ENCODE measurements at places on chromosomes 12 and 14. TPM values are rescaled to one million over a fixed set of nuclear protein-coding genes. Genes with fewer than 3 reads are reported as not detected.

SCFD1 gene
- 56.5 TPM for total RNA-seq

- no peaks in the 10 kb centered on the region for H3K4me1 ChIP-seq
- no peak overlapping the region for H3K27ac ChIP-seq
- H3K36me3 ChIP-seq, result no peaks in the 10 kb centered on the region
- no peak overlapping the region for H3K4me3 ChIP-seq
- DNase-seq, result no peak
These were observed 67.1 kb upstream of the TMTC2 start for GRCh38 chr12:82619644-82620043.

KLRF2 gene
- not detected for total RNA-seq

ATXN7L3B gene
- 17.0 TPM for total RNA-seq

GARIN6 gene
- not detected for total RNA-seq

DNA sequence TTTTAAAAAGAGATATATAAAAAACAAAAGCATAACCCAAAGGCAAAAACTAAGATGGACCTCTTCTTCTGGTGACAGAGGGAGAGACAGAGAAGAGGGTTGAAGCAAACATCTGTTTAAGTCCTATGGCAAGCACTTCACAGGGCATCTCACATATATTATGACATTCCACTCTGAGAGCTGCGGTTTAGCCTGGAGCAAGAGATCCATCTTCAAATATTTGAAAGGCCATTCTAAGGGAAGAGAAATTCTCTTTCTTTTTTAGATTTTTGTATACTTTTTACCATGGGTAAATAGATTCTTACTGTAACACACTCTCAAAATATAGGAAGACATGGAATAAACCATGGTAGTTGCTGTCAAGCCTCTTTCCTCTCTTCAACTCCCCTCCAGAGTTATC is 204.1 kb downstream of the GXYLT1 start:
- H3K4me1 ChIP-seq, result no peaks in the 10 kb centered on the region
- peaks cover 15% of the 10 kb centered on the region for H3K27me3 ChIP-seq
- no peak overlapping the region for H3K27ac ChIP-seq
- H3K36me3 ChIP-seq, result no peaks in the 10 kb centered on the region
- no peak overlapping the region for H3K4me3 ChIP-seq

- H3K4me1 ChIP-seq, result no peaks in the 10 kb centered on the region
- no peak overlapping the region for H3K4me3 ChIP-seq
- H3K27ac ChIP-seq, result no peak overlapping the region
- peaks cover 19% of the 10 kb centered on the region for H3K27me3 ChIP-seq
- no peak for DNase-seq
These were observed 129.1 kb upstream of the TMCC3 start for GRCh38 chr12:94779485-94779884.

GRCh38 chr12:132543298-132544079 is 53.5 kb downstream of the FBRSL1 start:
- no peak for DNase-seq
- H3K36me3 ChIP-seq, result no peaks in the 10 kb centered on the region
- H3K27me3 ChIP-seq, result no peaks in the 10 kb centered on the region
- no peaks in the 10 kb centered on the region for H3K4me1 ChIP-seq
- H3K27ac ChIP-seq, result no peak overlapping the region
- no peak overlapping the region for H3K4me3 ChIP-seq

DCN gene
- total RNA-seq, result not detected

GRCh38 chr12:120996133-120996746 is 17.9 kb downstream of the HNF1A start:
- no peaks in the 10 kb centered on the region for H3K36me3 ChIP-seq
- DNase-seq, result no peak
- no peak overlapping the region for H3K27ac ChIP-seq
- peaks cover 2% of the 10 kb centered on the region for H3K27me3 ChIP-seq
- no peaks in the 10 kb centered on the region for H3K4me1 ChIP-seq

PIWIL1 gene
- total RNA-seq, result not detected

DNA sequence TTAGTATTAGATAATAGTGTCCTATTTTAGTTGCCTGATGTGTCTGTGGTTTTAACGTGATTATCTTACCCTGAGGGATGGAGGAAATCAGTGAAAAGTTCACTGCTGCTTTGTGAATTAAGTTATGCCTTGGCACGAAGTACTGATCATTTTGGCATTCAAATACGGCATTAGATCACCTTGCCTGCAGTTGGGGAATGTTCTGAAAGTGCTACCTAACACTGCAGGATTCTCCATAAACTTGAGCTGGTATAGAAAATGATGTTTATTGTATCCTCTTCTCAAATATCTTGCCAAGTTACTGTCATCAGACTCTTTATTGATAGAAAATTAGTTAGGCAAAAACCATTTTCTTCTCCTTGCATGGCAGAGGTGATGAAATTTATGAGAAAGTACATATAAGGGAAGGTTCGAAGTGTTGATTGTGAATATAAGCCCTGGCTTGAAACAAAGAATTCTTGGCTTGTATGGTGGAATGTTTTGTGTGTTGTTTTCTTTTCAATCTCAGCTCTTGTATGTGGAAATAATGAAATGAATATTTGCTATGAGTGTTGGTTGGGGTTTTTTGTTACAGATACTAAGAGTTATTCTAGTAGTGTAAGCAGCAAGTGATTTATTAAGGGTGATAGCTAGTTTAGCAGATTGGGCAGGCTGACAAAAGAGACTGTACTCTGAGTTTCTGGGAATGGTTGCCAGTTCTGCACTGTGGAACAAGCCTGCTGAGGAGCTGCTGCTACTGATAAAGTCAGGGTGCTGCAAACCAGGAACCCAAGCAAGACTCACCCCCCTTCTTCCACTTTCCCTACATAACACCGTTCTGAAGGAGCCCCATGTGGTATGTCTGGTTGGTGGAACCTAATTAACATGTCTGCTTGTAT is 448.3 kb downstream of the PCNX1 start:
- DNase-seq, result no peak
- no peak overlapping the region for H3K4me3 ChIP-seq
- no peak overlapping the region for H3K27ac ChIP-seq
- peaks cover 43% of the 10 kb centered on the region for H3K4me1 ChIP-seq
- no peaks in the 10 kb centered on the region for H3K27me3 ChIP-seq

KRT2 gene
- not detected for total RNA-seq

DNA sequence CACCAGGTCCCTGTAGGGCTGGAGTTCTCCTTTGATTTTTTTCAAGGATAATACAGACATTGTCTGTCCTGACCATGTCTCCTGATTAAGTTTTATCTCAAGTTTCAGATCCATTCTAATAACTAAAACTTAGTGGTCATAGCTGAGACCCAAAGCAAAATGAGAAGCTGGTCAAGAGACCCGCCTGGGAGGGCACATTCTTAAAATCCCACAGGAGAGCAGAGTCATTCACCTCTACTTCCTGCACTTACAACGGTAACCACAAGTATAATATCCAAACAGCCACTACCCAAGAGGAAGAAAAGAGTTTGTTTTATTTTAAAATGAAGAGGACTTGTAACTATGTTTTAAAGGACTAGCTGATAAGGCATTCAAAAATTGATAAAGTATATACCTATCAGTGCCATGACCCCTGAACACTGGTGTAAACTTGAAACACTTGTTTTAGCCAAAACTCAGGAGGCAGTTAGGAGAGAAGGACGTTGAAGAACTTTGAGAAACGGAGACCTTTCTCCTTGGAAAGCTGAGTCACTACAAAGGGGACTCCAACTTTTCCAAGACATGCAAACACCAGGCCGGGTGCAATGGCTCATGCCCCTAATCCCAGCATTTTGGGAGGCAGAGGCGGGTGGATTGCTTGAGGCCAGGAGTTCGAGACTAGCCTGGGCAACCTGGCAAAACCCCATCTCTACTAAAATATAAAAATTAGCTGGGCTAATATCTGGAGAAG is 478.2 kb downstream of the GLT1D1 start:
- no peak overlapping the region for H3K27ac ChIP-seq
- no peak overlapping the region for H3K4me3 ChIP-seq
- no peaks in the 10 kb centered on the region for H3K27me3 ChIP-seq

- no peaks in the 10 kb centered on the region for H3K27me3 ChIP-seq
- H3K27ac ChIP-seq, result no peak overlapping the region
- DNase-seq, result no peak
- H3K4me3 ChIP-seq, result no peak overlapping the region
- no peaks in the 10 kb centered on the region for H3K4me1 ChIP-seq
- H3K36me3 ChIP-seq, result no peaks in the 10 kb centered on the region
These were observed 306.6 kb downstream of the DAD1 start for GRCh38 chr14:22282417-22282816.

DNA sequence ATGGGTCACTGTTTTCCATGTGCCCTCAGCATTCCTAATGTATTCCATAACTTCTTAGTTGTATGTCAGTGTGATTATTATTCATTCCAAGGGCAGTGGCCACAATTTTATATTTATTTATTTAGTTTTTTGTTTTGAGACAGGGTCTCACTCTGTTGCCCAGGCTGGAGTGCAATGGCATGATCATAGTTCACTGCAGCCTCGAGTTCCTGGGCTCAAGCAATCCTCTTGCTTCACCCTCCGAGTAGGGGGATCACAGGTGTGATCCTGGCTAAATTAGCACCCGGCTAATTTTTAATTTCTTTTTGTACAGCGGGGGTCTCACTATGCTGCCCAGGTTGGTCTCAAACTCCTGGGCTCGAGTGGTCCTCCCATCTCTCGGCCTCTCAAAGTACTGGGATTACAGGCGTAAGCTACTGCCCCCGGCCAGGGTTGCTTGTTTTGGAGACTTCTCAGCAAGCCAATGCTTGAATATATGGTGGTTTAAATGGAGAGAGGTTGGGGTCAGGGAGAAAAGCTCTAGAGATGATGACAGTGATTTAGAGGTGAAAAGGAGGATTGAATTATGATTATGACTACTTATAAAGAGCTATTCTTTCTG is 7.6 kb downstream of the GPRC5A start:
- H3K27ac ChIP-seq, result peak overlapping the region; percentile 46
- H3K4me3 ChIP-seq, result no peak overlapping the region
- DNase-seq, result no peak
- no peaks in the 10 kb centered on the region for H3K36me3 ChIP-seq
- peaks cover 15% of the 10 kb centered on the region for H3K27me3 ChIP-seq
- H3K4me1 ChIP-seq, result peaks cover 19% of the 10 kb centered on the region

GRCh38 chr14:98138666-98139065 is 1133.3 kb downstream of the BCL11B start:
- DNase-seq, result peak; percentile 73
- peaks cover 76% of the 10 kb centered on the region for H3K4me1 ChIP-seq
- H3K36me3 ChIP-seq, result no peaks in the 10 kb centered on the region
- H3K27ac ChIP-seq, result peak overlapping the region; percentile 80

AKAP6 gene
- 1.8 TPM for total RNA-seq

AQP6 gene
- not detected for total RNA-seq

DNA sequence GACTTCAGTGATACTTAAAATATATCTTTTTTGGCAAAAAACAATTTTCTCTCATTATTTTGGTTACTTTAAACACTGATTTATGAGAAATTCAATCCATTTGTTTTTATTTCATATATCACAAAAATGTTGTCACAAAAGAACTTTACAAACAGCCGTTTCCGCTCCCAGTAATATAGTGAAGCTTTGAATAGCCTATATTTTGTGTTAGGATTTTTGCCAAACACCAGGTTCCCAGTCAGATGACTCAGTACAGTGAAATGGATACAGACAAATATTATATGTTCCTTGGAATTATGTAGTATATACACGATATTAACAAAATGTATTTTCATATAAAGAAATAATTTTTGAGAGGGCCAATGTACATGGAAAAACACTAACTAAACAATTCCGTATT is 411.1 kb downstream of the CCER1 start:
- H3K27me3 ChIP-seq, result no peaks in the 10 kb centered on the region
- no peaks in the 10 kb centered on the region for H3K36me3 ChIP-seq
- H3K4me3 ChIP-seq, result no peak overlapping the region
- no peaks in the 10 kb centered on the region for H3K4me1 ChIP-seq
- no peak overlapping the region for H3K27ac ChIP-seq

TMTC1 gene
- 0.17 TPM for total RNA-seq

KCNJ8 gene
- total RNA-seq, result not detected

AKAP3 gene
- total RNA-seq, result 2.9 TPM

DNA sequence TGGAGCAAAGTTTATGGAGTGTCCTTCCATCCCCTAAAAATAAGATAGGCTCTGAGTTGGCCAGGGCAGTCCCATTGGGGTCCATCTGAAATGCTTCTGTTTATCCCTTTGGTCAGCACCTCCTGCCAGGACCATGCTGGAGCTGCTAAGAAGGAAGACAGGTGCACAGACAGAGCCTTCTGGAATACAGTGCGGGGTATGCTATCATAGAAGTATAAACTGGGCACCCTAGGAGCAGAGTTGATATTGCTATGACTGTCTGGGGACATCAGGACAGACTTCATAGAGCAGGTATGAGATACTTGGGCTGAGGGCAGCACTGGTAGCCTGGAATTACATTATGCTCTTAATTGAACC is 170.4 kb upstream of the HIF1A start:
- H3K4me3 ChIP-seq, result no peak overlapping the region
- H3K4me1 ChIP-seq, result peaks cover 88% of the 10 kb centered on the region
- peak overlapping the region; percentile 91 for H3K27ac ChIP-seq
- no peak for DNase-seq
- H3K27me3 ChIP-seq, result no peaks in the 10 kb centered on the region

- peak overlapping the region; percentile 55 for H3K27ac ChIP-seq
- H3K27me3 ChIP-seq, result no peaks in the 10 kb centered on the region
- H3K4me3 ChIP-seq, result no peak overlapping the region
- H3K4me1 ChIP-seq, result peaks cover 25% of the 10 kb centered on the region
- no peaks in the 10 kb centered on the region for H3K36me3 ChIP-seq
These were observed 33.1 kb downstream of the FERMT2 start for GRCh38 chr14:52917735-52918134.

- H3K36me3 ChIP-seq, result no peaks in the 10 kb centered on the region
- H3K27ac ChIP-seq, result no peak overlapping the region
- no peak for DNase-seq
- peaks cover 4% of the 10 kb centered on the region for H3K27me3 ChIP-seq
These were observed 17.9 kb upstream of the KTN1 start for GRCh38 chr14:55562135-55562534.

IL31 gene
- total RNA-seq, result 3.8 TPM
